ENCODE measurements at places on chromosomes 12 and 14. TPM values are rescaled to one million over a fixed set of nuclear protein-coding genes. Genes with fewer than 3 reads are reported as not detected.
A peak's percentile ranks its signal among the peaks of the same experiment; 100 is the strongest.

Gene KCNJ8
- not detected for total RNA-seq

DNA sequence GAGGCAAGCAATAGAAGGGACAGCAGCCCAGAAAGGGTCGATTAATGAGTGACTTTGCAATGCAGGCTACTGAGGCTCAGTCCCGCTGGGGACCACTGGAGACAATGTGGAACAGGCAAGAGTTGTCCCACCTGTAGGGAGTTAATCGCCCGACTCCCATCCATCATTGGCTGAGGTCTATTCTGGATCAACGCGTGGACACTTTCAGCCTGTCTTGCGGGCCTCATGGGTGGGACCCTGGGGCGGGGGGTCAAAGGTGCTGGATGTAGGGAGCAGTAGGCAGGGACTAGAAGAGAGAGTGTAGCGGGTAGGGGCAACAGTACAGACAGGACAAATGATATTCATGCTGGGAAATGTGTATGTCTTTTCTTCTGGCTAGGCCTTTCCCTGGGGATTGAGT is 6.1 kb downstream of the IFI27L2 start:
- no peak overlapping the region for H3K27ac ChIP-seq
- H3K36me3 ChIP-seq, result no peaks in the 10 kb centered on the region
- no peaks in the 10 kb centered on the region for H3K4me1 ChIP-seq
- H3K4me3 ChIP-seq, result no peak overlapping the region
- DNase-seq, result no peak
- no peaks in the 10 kb centered on the region for H3K27me3 ChIP-seq

GRCh38 chr12:6632026-6632983 is 3.5 kb downstream of the LPAR5 start:
- no peak overlapping the region for H3K4me3 ChIP-seq
- peak; percentile 54 for DNase-seq
- H3K36me3 ChIP-seq, result no peaks in the 10 kb centered on the region
- no peaks in the 10 kb centered on the region for H3K27me3 ChIP-seq
- H3K4me1 ChIP-seq, result peaks cover 15% of the 10 kb centered on the region

- H3K4me3 ChIP-seq, result no peak overlapping the region
- H3K27me3 ChIP-seq, result no peaks in the 10 kb centered on the region
- no peaks in the 10 kb centered on the region for H3K36me3 ChIP-seq
- peaks cover 12% of the 10 kb centered on the region for H3K4me1 ChIP-seq
These were observed 31.5 kb downstream of the NUMB start for GRCh38 chr14:73426877-73427276.

- H3K4me1 ChIP-seq, result no peaks in the 10 kb centered on the region
- no peaks in the 10 kb centered on the region for H3K27me3 ChIP-seq
- no peak overlapping the region for H3K27ac ChIP-seq
- DNase-seq, result no peak
- no peak overlapping the region for H3K4me3 ChIP-seq
These were observed 214.9 kb upstream of the DDHD1 start for GRCh38 chr14:53368066-53368465.

Gene EGLN3
- 2.0 TPM for total RNA-seq

Gene STAT2
- total RNA-seq, result 51.1 TPM

DNA sequence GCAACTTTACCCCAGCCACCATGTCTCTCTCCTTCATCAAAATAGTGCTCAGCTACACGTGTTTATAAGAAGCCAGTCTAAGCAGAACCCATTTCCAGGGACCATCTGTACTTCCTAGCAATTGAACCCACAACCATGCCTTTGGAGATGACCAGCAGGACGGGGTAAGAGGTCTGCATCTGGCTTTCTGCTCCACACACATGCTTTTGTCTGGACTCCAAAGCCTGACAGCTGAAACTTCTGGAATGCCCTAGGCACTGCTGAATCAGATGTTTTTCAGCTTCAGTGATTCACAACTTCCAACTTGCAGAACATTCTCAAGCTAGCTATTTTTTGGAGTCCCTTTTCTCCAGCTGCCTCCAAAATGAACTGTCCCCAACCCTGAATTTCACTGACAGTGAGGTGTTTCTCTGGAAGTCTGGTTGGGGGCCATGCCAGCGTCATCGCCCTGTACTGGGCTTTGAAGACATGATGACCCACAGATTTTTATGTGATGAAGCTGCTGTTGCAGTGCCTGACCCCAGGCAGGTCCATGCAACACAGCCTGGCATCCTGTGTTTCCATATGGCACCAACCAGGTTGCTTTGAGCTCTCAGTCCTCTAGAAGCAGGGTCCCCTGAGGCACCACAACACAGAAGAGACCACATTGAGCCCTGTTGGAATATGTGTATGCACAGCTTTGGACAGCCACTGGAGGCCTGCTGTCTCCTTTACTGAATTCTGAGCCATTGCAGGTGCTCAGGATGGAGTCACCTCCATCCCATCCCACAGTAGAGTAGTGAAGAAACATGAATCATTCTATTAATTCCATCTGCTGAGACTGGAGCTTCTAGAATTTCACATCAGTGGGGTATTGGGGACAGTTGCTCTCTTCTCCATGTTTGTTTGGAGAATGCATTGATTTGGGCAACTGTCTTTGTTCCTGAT is 80.2 kb downstream of the NUAK1 start:
- H3K36me3 ChIP-seq, result no peaks in the 10 kb centered on the region
- no peaks in the 10 kb centered on the region for H3K27me3 ChIP-seq
- no peak overlapping the region for H3K4me3 ChIP-seq
- H3K27ac ChIP-seq, result no peak overlapping the region
- H3K4me1 ChIP-seq, result no peaks in the 10 kb centered on the region

DNA sequence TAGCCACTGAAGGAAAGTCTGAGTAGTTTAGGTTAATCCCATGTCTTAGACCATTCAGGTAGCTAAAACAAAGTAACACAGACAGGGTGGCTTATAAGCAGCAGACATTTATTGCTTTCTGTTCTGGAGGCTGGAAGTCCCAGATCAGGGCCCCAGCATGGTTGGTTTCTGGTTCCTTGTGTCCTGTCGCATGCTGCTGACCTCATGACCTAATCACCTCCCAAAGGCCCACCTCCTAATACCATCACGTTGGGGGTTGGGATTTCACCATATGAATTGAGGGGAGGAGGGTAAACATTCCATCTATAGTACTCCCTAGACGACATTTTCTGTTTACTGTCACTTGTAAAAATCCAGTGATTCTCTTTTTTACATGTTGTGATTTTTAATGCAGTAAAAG is 148.6 kb downstream of the FBXL14 start:
- no peak overlapping the region for H3K27ac ChIP-seq
- no peak for DNase-seq
- no peaks in the 10 kb centered on the region for H3K4me1 ChIP-seq
- no peaks in the 10 kb centered on the region for H3K36me3 ChIP-seq

Gene CLMN
- 12.2 TPM for total RNA-seq

DNA sequence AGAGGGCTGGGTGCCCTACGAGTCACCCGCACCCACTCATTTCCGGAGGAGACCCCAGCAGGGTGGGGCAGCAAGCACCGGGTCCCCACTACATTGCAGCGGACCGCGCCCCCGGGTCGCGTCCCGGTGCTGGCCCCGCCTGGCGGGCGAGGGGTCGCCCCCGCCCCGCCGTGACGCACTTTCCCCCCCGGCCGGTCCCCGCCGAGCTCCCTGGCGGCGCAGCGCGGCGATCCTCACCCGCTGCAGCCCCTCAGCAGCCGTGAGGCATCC is 106.1 kb downstream of the PRICKLE1 start:
- H3K36me3 ChIP-seq, result no peaks in the 10 kb centered on the region
- H3K4me1 ChIP-seq, result peaks cover 5% of the 10 kb centered on the region
- DNase-seq, result peak; percentile 22
- peak overlapping the region; percentile 74 for H3K4me3 ChIP-seq
- H3K27ac ChIP-seq, result no peak overlapping the region
- H3K27me3 ChIP-seq, result peaks cover 22% of the 10 kb centered on the region

DNA sequence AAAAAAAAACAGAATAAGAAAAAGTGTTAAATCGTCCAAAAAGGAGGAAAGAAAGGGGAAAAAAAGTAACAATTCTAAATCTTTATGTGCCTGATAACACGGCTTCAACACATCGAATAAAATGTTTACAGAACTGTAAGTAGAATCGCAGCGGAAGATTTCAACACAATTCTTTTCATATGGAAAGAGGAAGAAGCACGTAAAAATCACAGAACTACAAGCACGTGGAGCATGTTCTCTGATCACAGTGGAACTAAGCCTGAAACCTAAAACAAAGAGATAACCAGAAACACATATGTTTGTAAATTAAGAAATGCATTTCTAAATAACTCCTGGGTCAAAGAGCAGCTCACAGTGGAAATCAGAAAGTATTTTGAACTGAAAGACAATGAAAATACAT is 8.7 kb downstream of the CLEC7A start:
- no peaks in the 10 kb centered on the region for H3K36me3 ChIP-seq
- no peaks in the 10 kb centered on the region for H3K27me3 ChIP-seq
- H3K4me1 ChIP-seq, result no peaks in the 10 kb centered on the region
- H3K27ac ChIP-seq, result no peak overlapping the region
- no peak for DNase-seq

GRCh38 chr14:92578511-92578910 is 64.9 kb downstream of the RIN3 start:
- H3K36me3 ChIP-seq, result no peaks in the 10 kb centered on the region
- no peak for DNase-seq
- no peak overlapping the region for H3K27ac ChIP-seq
- H3K4me3 ChIP-seq, result no peak overlapping the region
- H3K27me3 ChIP-seq, result no peaks in the 10 kb centered on the region

- H3K27ac ChIP-seq, result no peak overlapping the region
- no peak overlapping the region for H3K4me3 ChIP-seq
- no peak for DNase-seq
- H3K27me3 ChIP-seq, result no peaks in the 10 kb centered on the region
These were observed 53.1 kb downstream of the LIN7A start for GRCh38 chr12:80884651-80885050.

DNA sequence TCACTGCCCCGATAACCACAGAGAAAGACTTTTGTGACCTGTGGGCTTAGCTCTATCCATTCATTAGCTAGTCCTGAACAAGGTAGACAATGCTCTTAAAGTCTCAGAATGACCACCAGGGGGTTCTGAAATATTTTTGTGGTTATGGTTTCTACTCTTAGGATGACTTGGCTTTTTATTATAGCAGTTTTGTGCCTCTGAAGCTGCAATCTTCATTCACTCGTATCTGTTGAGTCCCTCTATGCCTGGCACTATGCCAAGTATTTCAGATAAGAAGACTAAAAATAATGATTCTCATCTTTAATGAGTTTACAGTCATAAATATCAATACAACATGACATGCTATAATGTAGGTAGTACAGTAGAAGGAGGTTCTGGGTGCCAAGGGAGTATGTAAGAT is 130.8 kb upstream of the TRHDE start:
- peak; percentile 57 for DNase-seq
- no peak overlapping the region for H3K4me3 ChIP-seq
- no peaks in the 10 kb centered on the region for H3K36me3 ChIP-seq
- no peak overlapping the region for H3K27ac ChIP-seq

DNA sequence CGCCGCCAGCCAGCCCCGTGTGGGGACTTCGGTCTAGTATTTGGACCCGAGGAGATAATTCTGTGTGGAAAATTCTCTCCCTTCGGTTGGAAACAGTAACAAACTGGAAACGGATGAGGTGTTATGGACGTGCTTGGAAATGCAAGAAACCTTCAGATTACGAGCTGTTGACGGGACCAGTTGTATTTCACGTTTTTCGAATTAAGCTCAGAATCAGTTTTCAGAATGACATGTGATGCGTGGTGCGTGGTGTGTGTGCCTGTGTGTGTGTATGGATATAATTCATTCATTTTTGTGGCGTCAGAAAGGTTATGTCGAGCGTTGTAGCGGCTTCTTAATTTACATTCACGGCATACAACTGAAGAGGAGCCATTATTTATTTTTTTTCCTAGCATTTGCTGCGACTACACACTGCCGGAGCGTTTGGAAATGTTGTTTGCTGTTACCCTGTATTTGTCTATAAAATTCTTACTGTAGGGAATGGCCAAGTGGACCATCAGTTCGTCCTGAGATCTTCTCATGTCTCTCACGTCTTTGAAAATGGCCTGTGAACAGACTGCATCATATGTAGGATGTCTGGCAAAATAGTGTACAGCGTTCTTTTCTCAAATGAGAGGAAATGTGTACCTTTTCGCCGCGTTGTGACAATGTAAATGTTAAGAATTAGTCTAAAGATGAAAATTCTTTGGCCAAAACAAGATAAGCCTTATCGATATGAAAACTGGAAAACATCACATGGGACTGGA is 1.3 kb downstream of the TRAF3 start:
- DNase-seq, result no peak
- peaks cover 22% of the 10 kb centered on the region for H3K4me1 ChIP-seq
- peak overlapping the region; percentile 96 for H3K4me3 ChIP-seq

Gene SOAT2
- not detected for total RNA-seq

DNA sequence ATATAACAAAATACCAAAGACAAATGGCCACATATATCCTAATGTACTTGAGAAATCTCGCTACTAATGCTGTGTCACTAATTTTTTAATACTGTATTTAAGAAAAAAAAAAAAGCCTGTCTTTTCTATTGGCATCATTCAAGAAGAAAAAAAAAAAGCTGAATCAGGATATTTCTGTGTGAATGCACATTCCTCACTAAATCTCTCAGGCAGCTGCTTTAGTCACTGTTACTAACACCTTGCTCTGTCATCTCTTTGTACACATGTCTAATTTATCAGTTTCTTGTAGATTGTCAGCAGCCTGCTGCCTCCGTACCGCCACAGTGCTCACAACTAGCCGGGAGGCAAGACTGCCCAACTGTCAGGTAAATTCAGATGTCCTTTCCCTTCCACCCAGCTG is 32.0 kb upstream of the FGD4 start:
- no peak overlapping the region for H3K27ac ChIP-seq
- no peaks in the 10 kb centered on the region for H3K27me3 ChIP-seq
- H3K36me3 ChIP-seq, result no peaks in the 10 kb centered on the region
- DNase-seq, result no peak

Data from A673 (cell line).